ENCODE measurements at places on chromosomes 5 and 9.

DNA sequence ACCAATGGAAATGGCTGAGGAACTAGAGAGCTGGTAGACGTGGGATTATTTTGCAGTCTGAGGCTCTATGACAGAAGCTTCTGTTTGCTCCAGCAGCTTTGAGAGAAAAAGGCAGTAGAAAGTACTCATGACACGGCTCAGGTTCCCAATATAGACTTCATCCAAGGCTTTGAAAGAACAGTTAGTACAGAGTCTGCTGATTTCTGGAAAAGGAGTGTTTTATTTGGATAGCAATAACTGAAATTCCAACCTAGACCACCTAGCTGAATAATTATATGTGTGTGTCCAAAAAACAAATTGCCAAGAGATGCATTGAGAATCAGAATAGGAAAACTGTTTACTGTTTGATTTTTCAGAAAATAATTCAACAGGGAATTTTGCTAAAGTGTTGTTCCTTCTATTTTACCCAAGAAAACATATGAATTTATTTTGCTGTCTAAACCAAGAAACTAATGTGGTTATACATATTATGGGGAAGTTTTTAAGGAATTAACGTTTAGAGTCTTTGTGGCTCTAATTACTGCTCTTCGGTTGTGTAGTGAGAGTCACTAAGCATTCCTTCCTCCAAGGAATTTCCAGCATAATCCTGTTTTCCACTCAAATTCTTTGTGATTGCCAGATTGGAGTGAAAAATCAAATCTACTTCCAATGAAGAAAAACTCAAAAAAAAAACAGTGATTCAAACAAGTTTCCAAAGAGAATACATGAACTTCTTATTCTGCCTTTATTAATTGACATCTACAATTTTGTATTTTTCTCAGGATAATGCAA, 18.1 kb upstream of the MTX3 start:
- no peak for DNase-seq

DNA sequence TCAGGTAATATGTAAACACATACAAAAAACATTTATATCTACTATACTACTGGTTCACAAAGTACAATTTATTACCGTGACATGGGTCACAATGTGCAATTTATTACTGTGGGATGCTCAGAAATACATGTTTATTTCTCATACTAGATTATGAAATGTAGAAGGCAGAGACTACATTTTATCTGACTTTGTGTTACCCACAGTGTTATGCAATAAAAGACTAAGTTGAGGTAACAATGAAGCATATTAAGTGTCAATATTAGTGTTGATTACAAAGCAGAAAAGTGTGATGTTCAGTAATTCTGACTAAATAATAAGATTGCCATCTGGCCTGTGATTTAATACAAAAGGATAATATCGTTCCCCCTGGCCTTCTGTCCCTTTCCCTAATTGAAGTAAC, 42.4 kb downstream of the CPLANE1 start:
- DNase-seq, result no peak

GRCh38 chr5:168407211-168407610, 79.1 kb upstream of the RARS1 start:
- no peak for DNase-seq

DNA sequence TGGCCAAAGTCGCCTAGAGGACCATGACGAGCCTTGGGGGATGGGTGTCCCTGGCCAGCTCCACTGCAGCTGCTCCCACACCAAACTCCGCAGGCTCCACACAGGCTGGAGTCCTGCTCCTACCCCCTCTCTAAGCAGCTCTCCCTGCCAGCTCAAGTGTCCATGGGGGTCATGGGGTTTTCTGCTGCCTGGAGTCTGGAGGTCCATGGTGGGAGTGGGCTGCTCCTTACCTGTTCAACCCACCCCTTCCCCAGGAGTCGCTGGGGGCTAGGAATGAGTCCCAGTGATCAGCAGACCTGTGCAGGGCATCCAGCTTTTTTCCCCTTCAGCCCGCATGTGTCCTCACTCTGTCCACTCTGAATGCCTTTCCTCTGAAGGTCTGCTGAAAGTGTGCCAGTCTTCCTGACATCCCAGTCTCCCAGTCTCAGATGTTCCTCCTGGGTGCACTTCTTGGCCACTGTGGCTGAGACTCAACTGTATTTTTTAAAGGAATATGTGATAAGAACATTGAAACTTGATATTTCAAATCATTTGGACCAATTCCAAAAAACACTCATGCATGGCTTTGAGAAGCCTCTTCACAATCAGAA, 261.3 kb upstream of the ANKH start:
- DNase-seq, result no peak

GRCh38 chr5:659496-660263, 33.5 kb downstream of the TPPP start:
- DNase-seq, result no peak

DNA sequence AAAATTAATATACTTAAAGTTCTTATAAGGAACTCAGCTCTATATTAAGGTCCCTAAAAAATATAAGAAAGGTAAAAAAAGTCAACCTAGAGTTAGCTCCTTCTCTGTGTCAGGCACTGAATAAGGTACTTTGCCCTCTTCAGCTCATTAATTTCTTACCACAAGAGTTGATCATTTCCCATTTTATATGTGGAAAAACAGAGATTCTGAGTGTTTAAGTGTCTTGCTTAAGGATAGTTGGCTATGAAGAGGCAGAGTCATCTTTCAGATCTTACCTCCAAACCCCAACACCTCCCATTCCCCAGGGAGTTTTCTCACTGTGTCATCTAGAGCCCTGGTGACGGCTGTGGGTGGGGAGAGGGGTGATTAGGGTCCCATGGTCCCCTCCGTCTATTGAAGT, 40.6 kb downstream of the INSYN2B start:
- no peak for DNase-seq

DNA sequence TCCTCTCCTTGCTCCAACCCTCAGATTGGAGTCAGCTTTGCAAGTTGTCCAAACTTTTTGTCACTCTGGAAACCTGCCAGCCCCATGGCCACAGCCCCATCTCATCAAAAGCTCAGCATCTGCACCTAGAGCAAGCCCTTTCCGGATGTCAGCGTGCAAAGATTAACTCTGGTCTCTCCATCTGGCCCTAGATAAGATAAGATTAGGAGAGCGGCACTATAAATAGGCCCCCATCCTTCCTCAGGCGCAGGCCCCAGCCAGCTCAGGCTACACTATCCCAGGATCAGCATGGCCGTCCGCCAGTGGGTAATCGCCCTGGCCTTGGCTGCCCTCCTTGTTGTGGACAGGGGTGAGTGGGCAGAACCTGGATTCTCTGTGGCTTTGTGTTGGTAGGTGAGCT, at the start of gene SPINK4:
Gene SPINK4 (plus strand): TSS at position 247 of the 400 bp plus-strand sequence. CDS start 42 bp downstream, at position 289.
- DNase-seq, result no peak

- DNase-seq, result no peak
These were observed 15.0 kb upstream of the TEX48 start for GRCh38 chr9:114696814-114697544.

DNA sequence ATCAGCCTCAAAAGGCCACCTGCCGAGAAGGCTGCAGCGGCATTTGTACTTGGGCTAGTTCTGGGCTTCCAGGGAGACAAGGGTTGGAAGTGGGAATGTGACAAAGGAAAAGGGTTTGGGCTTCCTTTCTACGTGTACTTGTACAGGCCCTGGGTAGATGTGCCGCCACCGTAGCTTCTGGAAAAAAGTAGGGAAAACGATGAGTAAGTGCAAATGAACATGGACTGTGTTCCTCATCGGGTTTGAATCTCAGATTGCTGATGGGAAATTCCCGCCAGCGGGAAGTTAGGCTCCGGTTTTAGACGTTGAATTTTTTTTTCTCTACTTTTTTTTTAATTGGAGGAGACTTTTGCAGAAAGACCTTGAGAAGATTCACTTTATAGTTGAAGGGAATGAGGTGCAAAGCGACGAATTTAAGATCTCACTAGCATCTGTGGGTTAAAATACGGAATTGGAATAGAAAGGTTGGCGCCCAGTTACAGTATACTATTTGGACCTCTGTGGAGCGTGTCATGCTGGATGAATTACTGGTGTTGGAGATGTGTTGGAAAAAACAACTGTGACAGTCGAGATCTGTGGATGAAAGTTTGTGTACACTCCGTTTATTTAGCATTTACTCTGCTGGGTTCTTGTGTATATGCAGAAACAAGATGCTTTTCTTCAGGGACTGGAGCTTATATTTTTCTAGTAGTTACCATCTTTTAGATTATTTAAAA, 1.2 kb downstream of the G3BP1 start:
- DNase-seq, result no peak

- DNase-seq, result no peak
These were observed 43.9 kb upstream of the ALDOB start for GRCh38 chr9:101479338-101480030.

GRCh38 chr5:68435611-68436010, 220.1 kb downstream of the PIK3R1 start:
- no peak for DNase-seq

GRCh38 chr9:4362281-4362680, 62.4 kb upstream of the GLIS3 start:
- DNase-seq, result no peak

GRCh38 chr5:137760719-137761516, 6.8 kb upstream of the HNRNPA0 start:
- DNase-seq, result no peak

- no peak for DNase-seq
These were observed 178.8 kb downstream of the SPOCK1 start for GRCh38 chr5:137320056-137321045.

GRCh38 chr5:28249771-28250415, 1211.5 kb upstream of the CDH9 start:
- no peak for DNase-seq

DNA sequence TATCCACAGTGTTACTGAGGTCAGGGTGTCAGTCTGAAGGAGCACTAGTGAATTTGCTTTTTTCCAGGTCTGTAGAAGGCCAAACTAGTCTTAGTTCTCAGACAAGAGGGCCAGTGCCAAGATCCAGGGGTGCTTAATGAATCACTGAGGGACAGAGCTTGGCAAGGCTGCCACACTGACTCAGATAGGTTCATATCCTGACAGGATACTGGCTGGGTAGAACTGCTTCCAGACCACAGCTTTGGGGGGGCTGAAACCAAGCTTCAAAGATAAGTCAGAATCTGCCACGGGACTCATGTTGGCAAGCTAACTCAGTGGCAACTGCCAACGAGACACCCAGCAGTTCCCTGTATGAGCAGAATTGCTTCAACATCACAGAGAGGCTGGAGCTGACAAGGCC, 1125.4 kb downstream of the EFNA5 start:
- no peak for DNase-seq

DNA sequence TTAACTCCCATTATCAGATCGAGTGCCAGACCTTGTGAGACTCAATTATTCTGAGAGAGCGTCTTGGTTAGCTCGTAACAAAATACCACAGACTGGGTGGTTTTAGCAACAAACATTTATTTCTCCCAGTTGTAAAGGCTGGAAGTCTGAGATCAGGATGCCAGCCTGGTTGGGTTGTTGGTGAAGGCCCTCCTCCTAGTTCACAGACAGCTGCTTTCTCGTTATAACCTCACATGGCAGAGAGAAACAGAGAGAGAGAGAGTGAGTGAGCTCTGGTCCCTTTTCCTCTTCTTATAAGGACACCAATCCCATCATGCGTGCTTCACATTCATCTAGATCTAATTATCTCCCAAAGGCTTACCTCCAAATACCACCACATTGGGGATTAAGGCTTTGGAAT, 114.2 kb upstream of the SLC24A2 start:
- no peak for DNase-seq

DNA sequence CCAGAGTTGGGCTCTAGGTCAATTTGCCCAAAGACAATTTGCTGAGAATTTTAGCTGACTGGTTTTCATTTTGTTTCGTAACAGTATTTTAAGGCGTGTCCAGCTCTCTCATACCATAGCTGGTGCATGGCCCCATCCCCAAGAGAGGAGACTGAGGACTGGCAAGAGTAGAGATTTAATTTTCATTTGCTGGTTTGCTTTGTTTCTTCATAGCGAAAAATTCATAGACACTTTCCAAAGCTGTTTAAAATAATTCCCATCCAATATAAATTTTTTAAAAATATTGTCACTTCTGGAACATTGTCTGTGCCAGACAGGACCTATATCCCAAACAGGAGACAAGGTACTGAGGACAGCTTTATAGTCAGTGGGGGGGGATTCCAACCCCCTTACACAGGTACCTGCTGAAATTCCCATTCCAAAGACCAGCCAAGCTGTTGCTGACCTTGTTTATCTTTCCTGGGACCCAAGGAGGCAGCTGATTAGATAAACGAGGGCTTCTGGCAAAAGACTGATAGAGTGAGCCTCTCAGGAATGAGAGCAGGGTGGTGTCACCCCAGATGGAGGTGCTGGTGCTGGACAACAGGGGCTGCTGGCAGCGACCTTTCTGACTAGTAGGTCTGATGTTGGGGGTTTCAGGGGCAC, 6.8 kb upstream of the ANGPTL2 start:
- DNase-seq, result no peak

- no peak for DNase-seq
These were observed 270.8 kb downstream of the PSAT1 start for GRCh38 chr9:78567693-78568092.

GRCh38 chr5:81843845-81844244, 92.9 kb upstream of the SSBP2 start:
- DNase-seq, result no peak

DNA sequence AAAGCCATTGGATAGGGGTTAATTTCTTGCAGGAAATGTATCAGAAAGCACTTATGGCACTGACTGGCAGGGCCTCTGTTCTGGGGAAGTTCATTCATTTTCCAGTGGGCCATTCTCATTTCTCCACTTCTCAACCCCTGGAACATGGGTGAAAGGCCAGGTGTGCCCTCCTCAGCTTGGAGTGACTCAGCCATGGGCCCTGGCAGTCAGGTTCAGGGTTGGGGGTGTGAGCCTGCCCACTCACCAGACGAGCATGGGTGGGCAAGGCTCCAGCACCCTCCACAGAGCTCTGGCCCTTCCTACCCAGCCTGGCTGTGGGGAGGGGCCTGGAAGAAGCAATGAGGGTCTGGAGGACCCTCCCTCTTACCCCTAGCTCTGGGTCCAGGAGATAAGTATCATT, 174.4 kb downstream of the HSPA4 start:
- DNase-seq, result no peak

DNA sequence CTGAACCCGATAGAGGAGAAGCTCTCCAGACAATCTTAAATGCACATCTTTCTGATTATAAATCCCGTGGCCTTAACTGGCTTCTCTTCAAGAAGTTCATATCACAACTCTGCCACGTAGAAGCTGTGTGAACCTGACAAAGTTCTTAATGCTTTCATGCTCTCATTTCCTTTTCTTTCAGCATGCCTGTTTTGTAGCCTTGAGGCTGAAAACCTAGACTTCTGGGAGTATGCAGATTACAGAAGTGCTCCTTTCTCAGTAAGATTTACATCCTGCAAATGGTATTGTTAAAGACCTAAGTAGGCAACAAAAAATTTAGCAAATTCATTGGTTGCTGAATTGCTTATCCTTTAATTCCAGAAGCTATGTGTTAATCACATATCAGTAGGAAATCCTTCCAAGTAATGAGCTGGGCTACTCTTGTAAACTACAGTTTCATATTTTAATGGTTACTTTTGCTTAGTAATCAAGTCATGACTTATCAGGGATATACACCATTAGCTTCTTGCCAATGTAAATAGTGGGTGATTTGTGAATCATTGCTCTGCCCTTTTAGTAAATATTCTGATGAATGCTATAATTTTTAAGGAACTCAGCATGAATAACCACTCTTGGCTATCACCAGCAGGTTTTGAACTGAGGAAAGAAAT, 334.7 kb downstream of the FBXL7 start:
- no peak for DNase-seq
